ENCODE measurements at places on chromosomes 6 and 20.

DNA sequence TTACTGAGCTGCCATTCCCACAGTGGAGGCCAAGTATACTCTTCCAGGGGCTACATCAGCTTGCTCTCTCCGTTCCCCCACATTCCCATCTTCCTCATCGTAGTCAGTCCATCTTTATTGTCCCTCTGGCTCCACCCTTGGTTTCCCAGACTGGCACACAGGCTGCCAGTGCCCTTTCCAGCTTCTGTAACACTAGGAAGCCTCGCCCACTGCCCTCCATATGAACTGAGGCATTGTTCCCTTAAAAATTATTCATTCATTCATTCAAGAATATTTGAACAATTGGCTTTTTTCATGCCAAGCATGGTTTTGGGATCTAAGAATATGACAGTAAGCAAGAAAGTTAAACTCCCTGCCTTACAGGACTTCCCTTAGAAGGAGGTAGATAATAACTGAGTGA lies 14.3 kb downstream of the ROS1 start:
- DNase-seq = no peak

- DNase-seq = no peak
Observed at GRCh38 chr6:138550346-138550767, 51.1 kb upstream of the NHSL1 start.

DNA sequence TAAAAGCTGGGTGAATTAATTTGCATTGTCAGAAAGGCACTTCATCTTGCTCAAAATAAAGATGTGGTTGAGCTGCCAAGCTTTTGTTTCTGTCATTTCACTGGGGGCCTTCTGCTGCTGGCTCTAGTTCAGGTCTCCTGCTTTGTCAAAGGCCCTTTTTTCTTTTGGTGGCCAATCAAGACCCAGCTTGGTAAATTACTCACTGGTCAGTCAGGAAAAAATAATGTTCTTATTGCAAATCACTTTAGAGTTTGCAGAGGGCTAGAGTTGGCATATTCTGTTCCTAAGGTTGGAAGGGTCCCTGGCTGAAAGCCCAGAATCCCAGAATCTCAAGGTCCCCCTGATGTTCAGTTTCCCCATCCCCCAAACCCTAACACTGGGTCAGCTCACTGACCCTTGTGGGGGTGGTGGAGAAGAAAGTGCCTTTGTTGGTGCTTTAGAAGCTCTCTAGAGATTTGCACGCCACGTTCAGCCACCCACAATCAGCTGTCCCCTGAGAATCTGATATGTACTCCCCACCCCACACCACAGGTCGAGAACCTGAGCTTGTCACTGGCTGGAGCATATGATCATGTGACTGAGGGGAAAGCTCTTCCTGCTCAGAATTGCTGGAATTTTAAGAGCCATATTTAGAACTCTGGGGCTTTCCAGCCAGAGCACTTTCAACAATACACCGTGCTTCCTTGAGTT lies 21.7 kb upstream of the BNIP5 start:
- DNase-seq = no peak

DNA sequence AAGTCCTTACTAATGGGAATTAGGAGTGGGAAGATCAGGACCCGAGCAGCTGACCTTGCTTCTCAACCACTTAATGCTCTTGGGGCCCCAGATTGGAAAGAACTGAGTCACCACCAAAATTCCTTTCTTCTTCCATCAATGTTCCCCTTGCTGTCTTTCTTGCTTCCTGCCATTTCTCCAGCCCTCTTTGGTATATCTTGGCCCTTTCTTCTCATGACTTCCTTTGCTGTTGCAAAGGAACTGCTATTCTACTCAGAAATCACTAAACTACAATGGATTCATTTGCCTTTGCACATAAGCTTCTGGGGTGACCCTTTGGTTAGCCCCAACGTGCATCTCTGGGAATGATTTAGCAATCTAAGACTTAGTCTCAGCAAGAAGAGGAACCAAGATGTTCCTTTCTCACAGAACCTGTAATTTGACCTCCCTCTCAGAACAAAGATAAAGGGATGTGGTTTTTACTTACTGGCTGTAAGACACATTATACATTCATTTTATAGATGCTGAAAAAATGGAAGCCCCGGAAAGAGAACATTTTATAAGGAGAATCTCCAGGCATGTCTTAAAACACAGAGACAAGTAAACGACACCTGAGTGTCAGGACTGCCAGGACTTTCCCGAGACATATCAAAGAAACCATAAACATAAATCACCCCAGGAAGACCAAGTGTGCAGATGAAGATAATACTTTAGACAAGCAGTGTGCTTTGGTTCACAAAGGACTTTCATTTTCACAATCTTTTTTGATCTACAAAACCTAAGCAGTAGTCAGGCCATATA lies 99.0 kb upstream of the TNFAIP3 start:
- no peak for DNase-seq

DNA sequence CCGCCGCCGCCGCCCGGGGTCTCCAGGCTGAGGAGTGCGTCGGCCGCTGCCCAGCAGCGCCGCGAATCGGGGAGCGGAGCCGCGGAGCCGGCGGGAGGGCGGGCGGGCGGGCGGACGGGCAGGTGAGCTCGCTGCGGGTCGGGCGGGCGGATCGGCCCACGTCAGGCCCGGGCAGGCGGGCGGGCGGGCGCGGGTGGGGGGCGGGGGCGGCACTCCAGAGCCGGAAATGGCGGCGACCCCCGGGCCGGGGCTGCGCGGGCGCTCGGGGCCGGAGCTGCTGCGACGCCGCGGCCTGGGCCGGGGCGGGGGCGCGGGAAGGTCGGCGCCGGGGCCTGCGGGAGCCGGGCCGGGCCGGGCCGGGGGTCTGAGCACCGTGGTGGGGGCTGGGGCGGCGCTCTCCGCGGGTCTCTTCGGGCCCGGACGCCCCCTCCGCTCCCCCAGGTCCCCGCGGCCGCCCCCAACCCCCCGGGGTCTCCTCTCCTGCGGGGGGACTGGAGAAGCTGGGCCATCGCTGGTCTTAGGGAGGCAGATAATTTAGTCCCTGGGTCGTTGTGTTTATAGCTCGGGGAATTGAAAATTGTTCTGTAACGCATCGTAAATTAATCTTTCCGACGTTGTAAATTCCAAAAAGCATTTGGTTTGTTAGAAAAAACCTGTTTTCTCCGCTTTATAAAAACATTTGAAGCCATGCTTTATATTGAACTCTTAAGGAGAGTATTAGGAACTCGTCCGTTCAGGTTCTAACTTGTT lies 451 bp downstream of the DNAJC5 start:
- DNase-seq = no peak

DNA sequence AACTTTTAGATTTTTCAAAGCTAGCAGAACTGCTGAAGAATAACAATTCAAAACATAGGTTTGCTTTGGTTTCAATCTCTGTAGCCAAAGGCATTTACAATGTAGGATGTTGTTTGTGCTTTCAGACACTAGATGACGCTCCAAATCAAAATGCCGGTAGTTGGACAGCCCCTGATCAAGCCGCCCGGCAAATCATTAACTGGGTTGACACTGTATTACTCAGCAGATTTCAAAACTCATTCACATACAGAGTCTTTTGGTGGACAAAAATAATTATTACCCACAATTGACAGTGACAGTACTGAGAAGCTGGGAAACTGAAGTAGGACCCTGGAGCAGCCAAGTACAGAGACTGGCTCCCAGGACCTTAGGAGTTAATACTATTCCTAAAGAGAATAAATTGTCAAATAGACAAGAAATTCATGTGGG lies 21.3 kb upstream of the HFE start:
- peak; percentile 70 for DNase-seq

DNA sequence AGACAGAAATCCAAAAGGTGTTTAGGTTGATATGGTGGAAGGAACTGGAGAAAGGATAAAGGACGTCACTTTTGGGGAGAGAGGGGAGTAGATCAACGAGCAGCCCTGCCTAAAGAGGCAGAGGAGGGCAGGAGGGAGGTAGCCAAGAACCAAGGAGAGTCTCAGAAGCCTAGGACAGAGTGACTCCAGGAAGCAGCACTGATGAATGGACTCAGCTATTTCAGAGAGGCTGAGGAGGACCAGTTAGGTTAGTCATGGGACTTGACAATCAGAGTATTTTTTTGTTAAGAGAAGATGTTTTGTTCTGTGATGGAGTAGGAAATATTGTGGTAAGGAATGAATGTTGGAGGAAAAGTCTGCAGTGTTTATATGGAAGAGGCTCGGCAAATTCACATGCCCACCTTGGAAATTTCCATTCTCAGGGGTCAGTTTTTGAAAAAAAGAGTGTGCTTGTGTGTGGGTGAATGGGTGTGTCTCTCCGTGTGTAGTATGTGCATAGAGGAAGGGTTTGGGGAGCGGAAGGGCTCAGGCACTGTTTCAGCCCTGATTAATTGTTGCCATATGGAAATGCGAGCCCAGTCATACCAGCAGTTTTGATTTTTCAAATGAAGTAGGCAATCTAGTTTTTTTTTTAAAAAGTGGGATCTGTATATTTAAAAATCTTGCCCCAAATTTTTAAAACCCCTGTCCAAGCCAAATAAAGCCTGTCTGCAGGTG lies 303.6 kb downstream of the SAMD5 start:
- no peak for DNase-seq

- DNase-seq = no peak
Observed at GRCh38 chr20:35502352-35502751, 27.1 kb downstream of the C20orf173 start.

DNA sequence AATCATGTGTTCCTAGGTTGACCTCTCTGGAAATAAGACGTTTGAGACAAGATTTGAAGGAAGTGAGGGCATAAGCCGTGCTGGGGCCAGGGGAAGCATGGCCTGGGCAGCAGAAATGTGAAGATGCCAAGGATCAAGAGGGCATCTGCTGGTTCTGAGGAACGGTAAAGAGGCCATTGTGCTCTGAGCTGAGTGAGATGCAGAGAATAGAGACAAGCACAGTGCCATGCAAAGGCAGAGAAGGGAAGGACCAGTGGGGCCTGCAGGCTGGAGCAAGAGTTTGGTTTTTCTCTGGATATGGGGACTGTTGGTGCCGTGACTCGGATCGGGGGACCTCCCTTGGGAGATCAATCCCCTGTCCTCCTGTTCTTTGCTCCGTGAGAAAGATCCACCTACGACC lies 50.8 kb downstream of the SMPDL3A start:
- no peak for DNase-seq

DNA sequence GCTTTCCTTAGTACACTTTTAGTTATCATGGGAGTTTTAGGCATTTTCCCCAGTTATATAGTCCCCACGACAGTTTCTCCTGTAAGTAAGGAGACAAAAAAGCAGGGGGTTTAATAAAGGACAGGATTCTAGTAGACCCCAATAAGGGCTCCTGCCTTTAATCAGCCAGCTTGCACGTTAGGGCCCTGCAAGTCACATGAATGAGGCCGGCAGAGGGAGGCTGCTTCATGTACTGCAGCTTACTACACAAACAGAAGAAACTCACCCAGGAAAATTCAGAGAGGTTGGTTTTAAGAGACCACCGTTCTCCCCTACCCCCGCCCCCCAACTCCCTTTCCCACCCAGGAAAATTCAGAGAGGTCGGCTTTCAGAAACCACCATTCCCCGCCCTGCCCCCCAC lies 229.7 kb upstream of the MOCS1 start:
- DNase-seq = no peak

DNA sequence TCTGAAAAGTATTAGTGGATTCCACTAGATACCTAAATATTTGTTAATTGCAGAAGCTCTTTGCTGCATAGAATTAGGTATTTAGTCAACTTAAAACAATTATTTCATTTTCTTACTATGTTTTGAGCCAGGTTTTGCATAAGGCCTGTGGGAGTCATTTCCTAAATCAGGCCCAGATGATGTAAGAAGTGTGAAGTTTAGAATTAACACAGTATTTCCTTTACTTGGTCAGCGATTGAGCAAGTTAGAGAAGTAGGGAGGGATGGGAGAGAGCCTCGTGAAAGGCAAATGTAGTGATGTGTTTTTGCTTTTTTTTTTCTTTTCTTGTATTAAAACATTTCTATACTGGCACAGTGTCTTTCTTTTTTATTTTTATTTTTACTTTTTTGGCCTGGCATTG lies 711.1 kb downstream of the HDGFL1 start:
- no peak for DNase-seq

GRCh38 chr6:127221201-127221600 lies 45.5 kb upstream of the RNF146 start:
- DNase-seq = no peak

DNA sequence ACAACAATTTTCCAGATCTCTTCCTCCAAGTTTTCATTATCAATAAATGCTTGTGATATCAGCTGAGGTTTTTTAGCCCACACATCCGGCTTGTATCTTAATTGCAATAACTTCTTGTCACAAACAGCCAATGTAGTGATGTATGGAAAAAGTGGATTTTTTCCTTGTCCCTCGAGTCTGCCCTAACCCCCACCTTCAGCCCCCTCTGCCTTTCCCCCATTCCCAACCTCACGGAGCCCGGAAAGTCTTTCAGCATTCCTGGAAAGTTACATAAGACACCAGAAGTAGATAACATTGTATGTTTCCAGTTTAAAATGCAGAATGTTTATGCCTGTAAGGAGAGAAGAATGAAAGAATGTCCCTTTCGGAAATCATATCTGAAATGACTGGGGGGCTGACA lies 179.2 kb upstream of the PHACTR1 start:
- no peak for DNase-seq

- no peak for DNase-seq
Observed at GRCh38 chr20:25495189-25495824, 87.8 kb downstream of the GINS1 start.

DNA sequence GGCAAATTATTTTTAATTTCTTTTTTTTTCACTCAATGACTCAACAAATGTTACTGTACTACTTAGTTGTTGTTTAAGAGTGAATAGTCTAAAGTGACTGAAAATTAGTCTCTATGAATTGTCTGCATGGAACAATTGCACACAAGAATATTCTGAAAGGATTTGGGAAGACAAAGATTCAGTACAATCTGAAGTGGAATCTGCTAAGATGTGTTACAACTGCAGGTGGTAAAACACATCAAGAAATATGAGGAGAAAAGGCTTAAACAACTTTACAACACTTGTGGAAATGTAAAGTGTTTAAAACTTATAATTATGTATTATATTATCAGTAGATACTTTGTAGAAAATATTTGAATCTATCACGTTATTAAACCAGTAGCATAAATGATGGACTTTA lies 193.4 kb downstream of the WDR27 start:
- no peak for DNase-seq

DNA sequence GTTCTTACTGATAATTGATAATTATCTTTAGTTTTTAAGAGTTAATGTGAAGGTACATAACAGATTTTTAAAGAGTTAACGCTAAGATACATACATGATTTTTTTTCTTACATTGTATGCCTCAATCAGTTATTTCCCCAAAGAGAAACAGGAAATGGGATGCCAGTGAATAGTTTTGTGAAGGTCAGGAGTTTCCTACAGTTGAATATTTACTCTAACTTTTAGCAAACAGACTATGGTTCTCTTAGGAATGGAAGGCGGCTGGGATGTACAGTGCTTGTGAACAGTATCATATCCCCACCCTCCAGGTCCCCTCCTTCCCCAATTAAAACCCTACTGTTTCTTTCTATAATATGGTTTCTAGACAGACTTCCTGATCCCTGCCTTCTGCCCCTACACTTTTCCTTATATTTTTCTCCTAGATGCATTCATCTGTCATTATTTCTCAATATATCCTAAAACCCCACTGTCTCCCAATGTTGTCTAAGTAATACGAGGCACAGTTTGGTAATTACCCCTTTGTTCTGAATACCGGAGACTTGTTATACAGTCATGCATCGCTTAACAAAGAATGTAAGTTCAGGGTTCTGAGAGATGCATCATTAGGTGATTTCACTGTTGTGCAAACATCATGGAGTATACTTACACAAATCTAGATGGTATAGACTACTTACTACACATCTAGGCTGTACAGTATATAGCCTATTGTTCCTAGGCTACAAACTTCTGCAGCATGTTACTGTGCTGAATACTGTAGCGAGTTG lies 29.2 kb downstream of the SLC35A1 start:
- DNase-seq = no peak

- DNase-seq = peak; percentile 82
Observed at GRCh38 chr6:84411060-84411629, 183.7 kb upstream of the CEP162 start.
